ENCODE measurements at places on chromosomes 1 and 21.

DNA sequence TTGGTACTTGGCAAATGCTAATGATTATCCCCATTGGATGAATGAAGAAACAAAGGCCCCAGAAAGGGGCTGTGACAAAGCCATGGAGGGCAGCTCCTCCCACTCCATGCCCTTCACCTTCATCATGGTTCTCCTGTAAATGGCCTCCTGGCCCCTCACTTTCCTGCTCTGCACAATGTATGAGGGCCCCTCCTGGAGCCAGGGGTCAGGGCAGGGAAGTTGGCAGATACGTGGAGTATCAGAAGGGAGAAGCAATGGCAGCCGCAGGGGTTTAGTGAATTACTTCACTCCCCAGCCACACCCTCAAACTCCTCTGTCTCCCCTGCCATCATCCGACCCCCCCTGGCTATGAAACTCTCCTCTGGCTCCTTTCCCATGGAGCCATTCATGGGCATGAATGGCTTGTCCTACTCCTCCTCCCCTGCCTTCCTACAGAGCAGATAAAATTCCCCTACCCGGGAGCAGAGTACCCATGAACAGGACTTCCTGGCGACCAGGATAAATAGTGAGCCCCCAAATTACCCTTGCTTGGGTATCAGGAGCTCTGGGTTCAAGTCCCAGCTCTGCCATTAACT lies 86.3 kb downstream of the CAMK2N1 start:
- DNase-seq: no peak

- DNase-seq: no peak
Observed at GRCh38 chr21:29293495-29293894, 5.2 kb upstream of the BACH1 start.

GRCh38 chr1:215188302-215188950 lies 105.9 kb downstream of the KCNK2 start:
- no peak for DNase-seq

- DNase-seq: no peak
Observed at GRCh38 chr1:53294567-53294966, 33.3 kb downstream of the LRP8 start.

All from stimulated activated CD4-positive, alpha-beta T cell treated with anti-CD3 and anti-CD28 coated beads, Interleukin-1b, Interleukin-23, amount 100 ng/mL, for 1 hour (primary cell).